Iris pigment epithelial cell (primary cell): ENCODE measurements at places on chromosomes 16 and 17.

DNA sequence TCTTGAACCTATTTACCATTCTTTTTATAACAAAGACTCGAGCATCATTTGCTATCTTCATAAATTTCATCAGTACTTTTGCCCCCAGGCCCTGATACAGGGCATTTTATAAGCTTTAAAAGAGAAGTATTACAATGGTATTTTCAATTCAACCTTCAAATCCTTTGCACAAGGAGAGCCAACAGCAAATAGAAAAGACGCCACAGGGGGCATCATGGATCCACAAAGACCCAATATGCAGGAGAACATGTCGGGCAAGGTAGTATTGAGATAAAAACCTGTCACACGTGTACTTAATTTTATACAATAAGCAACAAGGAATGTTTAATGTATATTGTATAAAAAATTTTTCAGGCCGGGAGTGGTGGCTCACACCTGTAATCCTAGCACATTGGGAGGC lies 10.2 kb downstream of the MAP3K14 start:
- DNase-seq = no peak

GRCh38 chr17:17837966-17838962 lies 1.5 kb upstream of the SREBF1 start:
- no peak for DNase-seq

DNA sequence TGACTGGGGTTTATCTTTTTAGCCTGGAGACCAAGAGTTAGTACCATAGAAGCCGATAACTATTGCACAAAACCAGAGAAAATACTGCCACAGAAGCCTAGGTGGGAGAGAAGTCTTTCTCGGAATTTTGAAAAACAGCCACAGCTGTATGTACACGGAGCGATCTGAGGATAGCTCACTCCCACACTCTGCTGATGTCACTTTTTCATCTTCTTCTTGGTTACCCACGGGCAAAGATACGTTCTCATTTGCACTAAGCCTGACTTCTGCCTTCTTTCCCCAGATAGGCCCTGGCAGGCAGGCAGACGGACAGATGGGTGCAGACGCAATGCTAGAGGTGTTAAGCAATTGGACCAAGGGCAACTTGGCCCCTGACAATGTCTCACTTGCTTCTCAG lies 9.1 kb upstream of the CBX4 start:
- no peak for DNase-seq

GRCh38 chr17:44314524-44314868 lies 6.1 kb downstream of the RUNDC3A start:
- DNase-seq = no peak

- DNase-seq = no peak
Observed at GRCh38 chr16:74079232-74079586, 217.4 kb upstream of the PSMD7 start.

- peak; percentile 42 for DNase-seq
Observed at GRCh38 chr16:87570938-87571867, 31.1 kb upstream of the JPH3 start.

DNA sequence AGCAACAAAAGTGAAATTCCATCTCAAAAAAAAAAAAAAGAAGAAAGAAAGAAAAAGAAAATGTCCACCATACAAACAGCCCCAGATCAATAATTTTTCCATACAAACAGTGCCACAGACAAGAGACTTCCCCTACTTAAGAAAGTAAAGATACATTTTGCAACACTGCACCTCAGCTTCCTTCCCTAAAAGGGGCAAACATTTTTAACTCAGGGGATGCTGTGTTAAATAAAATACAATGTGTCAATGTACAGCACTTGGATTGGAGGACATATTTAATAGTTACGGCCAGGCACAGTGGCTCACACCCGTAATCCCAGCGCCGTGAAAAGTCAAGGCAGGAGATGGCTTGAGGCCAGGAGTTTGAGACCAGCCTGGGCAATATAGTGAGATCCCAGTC lies 22.3 kb downstream of the MYH11 start:
- DNase-seq = no peak

DNA sequence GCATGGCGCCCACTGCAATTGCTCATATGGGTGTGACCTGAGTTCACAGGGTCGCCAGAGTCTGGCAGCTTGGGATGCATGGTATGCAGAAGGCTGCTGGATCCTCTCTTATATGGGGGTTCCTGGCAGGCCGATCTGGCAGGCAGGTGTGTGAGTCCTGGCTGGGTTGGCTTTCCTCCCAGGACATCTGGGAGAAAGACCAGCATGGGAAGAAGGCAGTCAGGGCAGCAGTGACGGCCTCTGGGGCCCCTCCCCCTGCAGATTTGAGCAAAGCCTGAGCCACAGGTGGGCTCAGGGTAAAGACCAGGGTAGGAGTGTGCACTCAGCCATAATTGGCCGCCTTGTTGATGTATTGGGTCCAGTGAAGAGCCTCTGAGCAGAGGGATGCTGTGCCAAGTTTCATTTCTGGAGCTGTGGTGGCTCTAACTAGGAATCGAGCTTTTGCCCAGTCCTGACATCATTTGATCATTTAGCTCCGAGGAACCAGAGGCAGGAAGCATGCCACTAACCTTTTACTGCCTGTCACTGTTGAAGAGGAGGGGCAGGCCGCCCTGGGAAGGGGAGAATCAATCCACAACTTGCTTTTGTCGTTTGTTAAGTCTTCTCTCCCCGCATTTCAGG lies 174.3 kb downstream of the CCDC182 start:
- DNase-seq = no peak

DNA sequence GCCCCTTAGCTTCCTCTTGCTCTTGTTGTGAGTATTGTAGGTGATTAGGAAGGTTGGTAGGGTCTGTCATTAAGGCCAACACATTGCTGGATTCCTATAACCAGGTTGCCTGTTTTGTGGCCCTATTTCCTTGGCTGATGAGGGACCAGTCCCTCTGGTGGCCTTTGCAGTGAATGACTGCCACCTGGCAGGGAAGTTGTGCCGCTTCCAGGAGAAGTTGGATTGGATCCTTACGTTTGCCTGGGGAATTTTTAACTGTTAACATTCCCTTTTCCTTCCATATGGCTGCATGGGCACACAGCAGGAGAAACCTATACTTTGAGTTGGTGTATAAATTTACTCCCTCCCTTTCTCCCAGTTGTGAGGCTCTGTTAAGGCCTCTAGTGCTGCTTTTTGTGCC lies 32.4 kb downstream of the LCMT1 start:
- no peak for DNase-seq

DNA sequence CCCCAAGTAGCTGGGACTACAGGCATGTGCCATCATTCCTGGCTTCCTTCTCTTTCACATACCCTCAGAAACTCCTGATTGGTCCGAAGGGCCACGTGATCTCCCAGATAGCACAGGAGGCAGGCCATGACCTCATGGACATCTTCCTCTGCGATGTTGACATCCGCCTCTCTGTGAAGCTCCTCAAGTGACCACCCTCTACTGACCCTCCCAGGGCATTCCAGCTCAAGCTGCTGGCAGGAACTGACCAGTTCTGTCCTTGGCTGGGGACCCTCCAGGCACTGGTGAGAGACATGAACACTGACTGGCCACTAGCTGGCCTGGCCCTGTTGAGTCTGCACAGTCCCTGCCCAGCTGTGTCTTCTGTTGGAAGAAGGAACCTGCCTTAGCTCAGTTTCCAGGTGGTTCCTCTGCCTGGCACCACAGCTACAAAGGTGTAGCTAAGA lies 5.6 kb downstream of the ERAL1 start:
- DNase-seq = no peak
